Esophagus squamous epithelium (tissue), 5 donors: ENCODE measurements at places on chromosomes 2 and 18.
A peak's percentile ranks its signal among the peaks of the same experiment; 100 is the strongest.

GRCh38 chr2:171228826-171229225 lies 68.1 kb upstream of the TLK1 start:
- DNase-seq = no peak

- no peak for DNase-seq
These were observed 164.2 kb downstream of the ANTXR1 start for GRCh38 chr2:69177063-69177771.

GRCh38 chr2:205053827-205054410 lies 508.6 kb downstream of the PARD3B start:
- no peak for DNase-seq

DNA sequence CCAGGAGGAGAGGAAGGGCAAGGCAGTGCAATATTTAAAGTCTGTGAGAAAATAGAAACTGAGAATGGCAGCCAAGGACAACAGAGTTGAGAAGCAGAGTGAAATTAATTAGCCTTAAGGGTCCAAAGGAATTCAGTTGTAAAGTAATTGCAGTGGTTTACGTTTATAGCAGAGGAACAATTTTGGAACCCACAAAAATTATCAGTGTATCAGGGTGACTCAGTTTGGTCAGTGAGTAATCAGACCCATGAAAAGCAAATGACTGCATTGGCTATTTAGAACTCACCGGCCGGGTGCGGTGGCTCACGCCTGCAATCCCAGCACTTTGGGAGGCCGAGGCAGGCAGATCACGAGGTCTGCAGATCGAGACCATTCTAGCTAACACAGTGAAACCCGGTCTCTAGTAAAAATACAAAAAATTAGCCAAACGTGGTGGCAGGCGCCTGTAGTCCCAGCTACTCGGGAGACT lies 245.8 kb upstream of the SLC39A10 start:
- no peak for DNase-seq

DNA sequence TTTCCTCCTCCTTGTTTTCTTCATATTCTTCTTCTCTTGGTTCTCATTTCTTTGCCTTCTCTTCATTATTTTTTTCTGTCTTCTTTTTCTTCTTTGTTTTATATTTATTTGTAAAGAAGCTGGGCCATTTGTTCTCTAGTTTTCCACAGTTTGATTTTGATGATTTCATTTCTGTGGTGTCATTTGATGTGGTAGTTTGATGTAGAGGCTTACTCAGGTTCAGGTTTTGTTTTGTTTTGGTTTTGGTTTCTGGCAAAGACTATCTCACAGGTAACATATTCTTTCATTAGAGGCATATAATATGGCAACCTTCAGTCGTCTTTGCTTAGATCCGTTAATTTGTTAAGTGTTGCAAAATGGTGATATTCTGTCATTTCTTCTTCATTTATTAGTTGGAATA lies 75.3 kb downstream of the BABAM2 start:
- no peak for DNase-seq

DNA sequence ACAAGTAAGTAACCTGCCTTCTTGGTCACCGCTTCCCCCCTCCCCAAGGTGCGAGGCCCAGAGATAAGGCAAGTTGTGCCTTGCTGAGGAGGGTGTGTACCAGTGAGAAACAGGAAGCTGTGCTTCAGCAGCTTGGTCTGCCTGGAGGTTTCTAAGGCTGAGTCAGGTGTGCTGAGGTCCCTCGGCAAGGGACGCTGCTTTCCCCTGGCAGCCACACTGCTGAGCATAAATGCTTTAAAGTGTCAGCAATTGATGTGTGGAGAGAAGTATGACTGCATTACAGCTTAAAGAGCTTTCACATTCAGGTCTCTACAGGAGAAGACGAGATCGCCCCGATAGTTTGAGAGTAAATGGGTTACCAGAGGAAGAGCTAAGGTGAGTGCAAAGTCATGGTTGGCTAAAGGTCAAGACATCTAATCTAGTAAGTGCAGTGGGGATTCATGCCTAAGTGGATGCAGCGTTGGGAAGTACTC lies 86.9 kb downstream of the LIMS1 start:
- no peak for DNase-seq

DNA sequence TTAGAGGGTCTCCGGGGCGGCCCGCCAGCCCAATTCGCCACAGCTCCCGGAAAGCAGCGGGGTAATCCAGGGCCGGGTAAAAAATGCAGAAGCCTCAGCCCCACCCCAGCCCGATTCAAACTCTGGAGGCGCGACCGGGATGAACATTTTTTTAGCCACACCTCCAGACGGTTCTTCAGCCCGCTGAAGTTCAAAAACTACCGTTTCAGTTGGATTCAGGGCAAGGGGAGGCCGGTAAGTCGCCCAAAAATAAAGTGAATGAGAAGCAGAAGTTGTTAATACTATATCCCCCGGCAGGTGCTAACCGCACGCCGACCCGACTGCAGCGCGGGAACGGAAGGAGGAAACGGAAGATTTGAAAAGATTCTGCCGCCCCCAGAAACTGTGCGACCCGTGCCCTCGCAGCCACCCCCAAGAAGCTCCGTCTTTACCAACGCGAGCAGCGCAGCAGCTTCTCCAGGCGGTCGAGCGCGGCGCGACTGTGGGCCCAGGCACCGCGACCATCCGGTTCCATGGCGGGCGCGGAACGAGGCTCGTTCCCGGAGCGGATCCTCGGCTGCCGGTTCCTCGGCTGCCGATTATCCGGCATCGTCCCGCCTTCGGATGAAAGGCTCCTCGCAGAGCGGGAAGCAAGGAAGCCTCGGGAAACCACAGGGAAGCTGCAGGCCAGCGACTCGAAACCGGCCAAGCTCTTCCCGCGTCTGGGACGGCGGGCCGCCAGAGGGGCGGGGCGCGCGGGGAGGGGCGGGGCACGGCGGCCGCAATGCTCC lies at the start of gene BARD1:
Gene BARD1, minus strand, starts transcription at position 703 of the 770 bp plus-strand sequence. Its CDS starts 114 bp downstream, at position 589.
- DNase-seq = peak; percentile 7

- DNase-seq = no peak
These were observed 324.7 kb downstream of the SLC8A1 start for GRCh38 chr2:40127146-40127545.

DNA sequence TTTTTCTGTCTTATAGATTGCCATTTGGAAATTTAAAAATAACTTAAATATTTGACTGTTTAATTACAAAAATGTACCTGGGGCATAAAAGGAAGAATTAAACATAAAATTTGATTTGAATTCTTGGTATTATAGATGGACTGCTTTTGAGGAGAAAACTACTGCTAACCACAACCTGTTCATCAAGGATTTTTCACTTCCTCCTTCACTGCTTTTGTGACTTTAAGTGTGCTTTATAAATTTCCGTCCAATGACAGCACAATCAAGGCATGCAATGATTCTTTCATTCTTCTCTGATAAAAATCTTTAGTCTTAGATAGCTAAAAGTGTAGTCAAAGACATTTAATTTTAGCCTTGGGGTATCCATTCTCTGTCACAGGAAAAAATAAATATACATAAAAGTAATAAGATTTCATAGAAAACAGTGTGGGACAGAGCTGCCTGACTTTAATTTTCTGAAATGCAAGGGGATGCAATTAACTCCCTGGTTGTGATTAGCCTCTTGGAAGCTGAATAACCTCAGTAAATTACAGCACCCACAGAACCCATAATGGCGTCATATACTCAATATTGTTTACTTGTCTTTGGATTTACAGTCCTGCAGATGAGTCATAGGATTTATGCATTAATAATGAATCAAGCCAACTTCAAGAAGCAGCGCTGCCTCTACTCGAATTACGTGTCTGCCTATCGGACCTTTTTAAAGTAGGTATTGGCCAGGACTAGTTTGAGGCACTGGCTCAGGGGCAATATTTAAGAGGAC lies 587.9 kb downstream of the NRXN1 start:
- no peak for DNase-seq
